Mucosa of gallbladder (tissue), 1 donor: ENCODE measurements at places on chromosomes 11 and 22.
A peak's percentile ranks its signal among the peaks of the same experiment; 100 is the strongest.

DNA sequence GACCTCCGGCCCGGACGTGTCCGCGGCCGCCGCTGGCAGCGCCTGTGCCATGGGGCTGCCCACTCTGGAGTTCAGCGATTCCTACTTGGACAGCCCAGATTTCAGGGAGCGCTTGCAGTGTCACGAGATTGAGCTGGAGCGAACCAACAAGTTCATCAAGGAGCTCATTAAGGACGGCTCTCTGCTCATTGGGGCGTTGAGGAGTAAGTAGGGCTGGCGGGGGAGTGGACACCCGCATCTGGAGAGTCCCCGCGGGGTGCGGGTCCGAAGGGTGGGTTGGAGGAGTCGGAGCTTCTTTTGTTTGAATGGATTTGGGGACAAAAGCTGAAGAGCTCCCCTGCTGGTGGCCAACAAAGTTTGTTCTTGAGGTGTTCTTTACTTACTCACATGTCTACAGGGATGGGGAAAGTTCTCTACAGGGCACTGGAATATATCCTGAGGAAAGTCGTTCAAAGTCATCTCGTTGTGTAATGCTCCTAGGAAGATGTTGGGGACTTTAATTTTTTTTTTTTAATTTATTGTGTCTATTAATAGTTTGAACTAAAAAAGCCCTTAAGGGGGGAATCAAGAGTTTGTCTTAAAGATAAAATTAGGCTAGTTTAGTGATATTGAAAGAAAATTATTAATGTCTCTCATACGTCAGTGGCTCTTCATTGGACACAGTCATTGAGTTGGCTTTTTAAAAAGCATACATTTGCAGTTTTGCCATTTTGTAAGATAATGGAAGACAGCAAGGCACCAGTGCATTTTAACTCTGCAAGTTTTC, 725 bp downstream of the ARHGAP42 start:
- DNase-seq, result peak; percentile 54

DNA sequence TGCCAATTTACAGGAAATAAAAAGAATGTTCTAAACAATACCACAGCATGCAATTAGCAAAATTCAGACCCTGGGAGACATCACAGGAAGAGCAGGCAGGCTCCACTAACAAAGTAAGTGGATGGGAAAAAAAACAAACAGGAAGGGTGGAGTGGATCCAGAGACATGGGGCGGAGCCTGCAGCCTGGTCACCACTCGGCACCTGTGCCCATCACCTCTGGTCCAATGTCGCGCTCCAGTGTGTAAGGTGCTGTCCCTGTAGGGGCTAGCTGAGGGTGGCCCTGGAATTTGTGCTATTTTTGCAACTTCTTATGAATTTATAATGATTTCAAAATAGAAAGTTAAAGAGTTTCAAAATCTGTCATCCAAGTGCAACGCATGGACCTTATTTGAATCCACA, 11.0 kb upstream of the MOB2 start:
- DNase-seq, result no peak

GRCh38 chr11:10864688-10865087, 6.8 kb upstream of the ZBED5 start:
- DNase-seq, result no peak

- no peak for DNase-seq
These were observed 11.5 kb upstream of the CRKL start for GRCh38 chr22:20905415-20906386.

GRCh38 chr11:4851033-4851432, 2.0 kb upstream of the OR51S1 start:
- no peak for DNase-seq

- no peak for DNase-seq
These were observed 7.4 kb downstream of the MCM5 start for GRCh38 chr22:35407362-35407761.

GRCh38 chr11:69691463-69691862, 12.4 kb downstream of the FGF19 start:
- DNase-seq, result no peak

GRCh38 chr11:75144716-75145014, 6.2 kb upstream of the SLCO2B1 start:
- no peak for DNase-seq

DNA sequence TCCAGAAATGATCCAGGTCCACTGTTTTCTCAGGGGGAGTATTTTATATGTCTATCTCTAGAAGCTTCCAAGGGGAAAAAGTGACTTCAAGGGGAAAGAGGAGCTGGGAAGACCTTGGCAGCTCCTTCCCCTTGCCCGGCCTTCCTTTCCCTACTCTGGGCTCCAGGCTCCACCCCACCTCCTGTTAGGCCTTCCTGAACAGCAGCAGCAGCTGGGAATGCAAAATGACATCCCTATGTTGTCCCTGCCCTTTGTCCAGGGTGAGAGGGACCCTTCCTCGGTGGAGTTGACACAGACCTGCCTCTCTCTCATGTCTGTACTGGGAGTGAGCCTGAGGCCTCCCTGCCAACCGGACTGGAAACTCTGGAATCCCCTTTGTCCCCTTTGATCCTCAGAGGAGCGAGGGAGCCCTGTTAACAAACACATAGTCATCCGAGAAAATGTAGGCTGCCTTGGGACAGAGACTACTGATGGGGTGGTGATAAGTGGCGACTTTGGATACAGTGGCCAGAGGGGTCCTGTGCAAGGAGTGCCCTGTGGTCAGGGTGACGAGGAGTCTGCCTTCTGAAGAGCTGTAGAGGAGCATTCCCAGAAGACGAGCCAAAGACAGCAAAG, 9.0 kb upstream of the MALAT1 start:
- no peak for DNase-seq

GRCh38 chr22:25014896-25015755, 62.6 kb downstream of the KIAA1671 start:
- no peak for DNase-seq

- no peak for DNase-seq
These were observed 3.7 kb upstream of the OR5B21 start for GRCh38 chr11:58511636-58512035.

DNA sequence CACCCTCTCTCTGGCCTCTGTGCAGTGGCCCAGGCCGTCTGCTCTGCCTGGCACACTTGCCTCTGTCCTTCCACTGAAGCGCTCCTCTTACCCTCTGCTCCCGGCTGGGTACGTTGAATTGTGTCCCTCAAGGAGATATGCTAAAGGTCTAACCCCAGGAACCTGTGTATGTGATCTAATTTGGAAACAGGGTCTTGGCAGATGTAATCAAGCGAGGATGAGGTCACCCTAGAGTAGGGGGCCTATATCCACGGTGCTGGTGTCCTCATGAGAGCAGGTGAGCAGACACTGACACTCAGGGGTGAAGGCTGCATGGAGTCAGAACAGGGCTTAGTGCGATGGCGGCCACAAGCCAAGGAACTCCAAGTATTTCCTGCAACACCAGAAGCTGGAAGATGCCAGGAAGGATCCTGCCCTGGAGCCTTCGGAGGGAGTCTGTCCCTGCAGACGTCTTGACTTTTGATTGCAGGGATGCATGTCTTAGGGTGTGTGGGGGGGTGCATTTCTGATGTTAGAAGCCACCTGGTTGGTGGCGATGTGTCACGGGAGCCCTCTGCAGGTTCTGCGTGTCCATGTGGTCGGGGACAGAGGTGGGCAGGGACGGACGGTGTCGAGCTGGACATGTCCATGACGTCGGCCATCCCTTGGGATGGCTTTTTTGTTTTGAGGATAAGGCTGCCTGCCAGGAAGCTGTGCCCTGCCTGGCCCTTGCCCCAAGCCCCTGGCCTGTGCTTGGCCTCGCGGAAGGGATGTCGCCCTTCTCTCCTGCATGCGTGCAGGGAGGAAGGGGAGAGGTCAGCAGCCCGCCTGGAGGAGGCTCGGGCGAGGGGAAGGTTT, 68.6 kb downstream of the LRP5 start:
- DNase-seq, result no peak
